Activated CD4-positive, alpha-beta T cell treated with anti-CD3 and anti-CD28 coated beads, Interleukin-2, amount 10 ng/mL, durations not matched to agents 24 days and 14 days (primary cell): ENCODE measurements at places on chromosomes 7 and 10. TPM values are rescaled to one million over a fixed set of nuclear protein-coding genes. Genes with fewer than 3 reads are reported as not detected.

DNA sequence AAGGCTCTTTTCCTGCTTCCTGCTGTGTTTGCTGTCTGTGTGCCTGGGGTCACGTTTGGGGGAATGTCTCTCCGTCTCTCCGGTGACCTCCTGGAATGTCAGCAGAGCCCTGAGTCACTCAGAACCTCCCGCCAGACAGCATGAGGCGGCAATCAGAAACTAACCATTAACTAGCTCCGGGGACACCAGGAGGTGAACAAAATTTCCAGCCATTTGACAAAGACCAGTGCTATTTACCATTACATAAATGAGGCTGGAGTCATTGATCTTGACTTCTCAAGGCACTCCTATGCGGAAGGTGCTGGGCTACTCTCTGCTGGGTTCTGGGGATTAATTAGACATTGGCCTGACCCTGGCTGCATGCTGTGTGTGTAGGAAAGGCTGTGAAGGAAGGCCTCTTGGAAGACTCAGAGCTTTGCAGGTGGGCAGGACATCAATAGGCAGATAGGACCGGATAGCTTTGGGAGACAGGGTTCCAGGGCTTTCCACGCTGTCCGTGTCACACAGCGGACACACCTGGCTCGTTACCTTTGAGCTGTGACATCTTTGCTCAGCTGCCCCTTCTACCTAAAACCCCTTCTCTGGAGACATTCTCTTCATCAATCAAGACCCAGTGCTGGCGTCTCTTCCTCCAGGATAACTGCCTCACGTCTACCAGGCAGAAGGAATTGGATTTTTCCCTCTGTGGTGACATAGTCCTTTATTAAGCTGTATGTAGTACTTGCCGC, 77.0 kb downstream of the PFKFB3 start:
- H3K27me3 ChIP-seq = no peaks in the 10 kb centered on the region
- no peak overlapping the region for H3K4me3 ChIP-seq
- H3K36me3 ChIP-seq = peaks cover 22% of the 10 kb centered on the region
- no peak overlapping the region for H3K27ac ChIP-seq

GATAD1 gene
- total RNA-seq = 21.4 and 22.1 TPM in 2 replicates

- peak; percentile 62 for DNase-seq
- H3K36me3 ChIP-seq = peaks cover 2% of the 10 kb centered on the region
- H3K27me3 ChIP-seq = peaks cover 39% of the 10 kb centered on the region
- H3K27ac ChIP-seq = peak within 1 kb of the TSS; percentile 96
- peaks cover 36% of the 10 kb centered on the region for H3K4me1 ChIP-seq
- H3K4me3 ChIP-seq = peak within 1 kb of the TSS; percentile 84
These were observed at the start of gene KAZALD1 for GRCh38 chr10:101061624-101062231. TSS of gene KAZALD1 (plus strand) at chr10:101061989. CDS start at chr10:101062593, 604 bp downstream.

SCIN gene
- not detected in 2 replicates for total RNA-seq

DNA sequence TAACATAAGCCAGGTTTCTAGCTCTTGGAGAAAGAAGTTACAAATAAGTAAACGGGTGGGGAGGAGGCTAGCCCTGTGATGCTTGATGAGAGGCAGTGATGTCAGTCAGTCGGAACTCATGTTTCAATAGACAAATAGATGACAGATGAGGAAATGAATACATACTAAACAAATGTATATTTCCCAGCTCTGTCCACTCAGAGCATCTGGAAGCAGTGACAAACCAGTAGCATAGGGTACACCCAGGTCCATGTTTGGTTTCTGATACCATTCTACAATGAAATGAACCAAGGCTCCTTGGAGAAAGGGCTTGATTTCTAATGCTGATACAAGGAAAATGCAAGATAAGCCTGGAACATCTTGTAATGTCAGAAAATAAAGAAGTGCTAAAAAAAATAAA, 30.6 kb downstream of the PODXL start:
- no peaks in the 10 kb centered on the region for H3K36me3 ChIP-seq
- no peak overlapping the region for H3K27ac ChIP-seq
- no peak overlapping the region for H3K4me3 ChIP-seq
- H3K27me3 ChIP-seq = peaks cover 19% of the 10 kb centered on the region
- peaks cover 13% of the 10 kb centered on the region for H3K4me1 ChIP-seq

PLXNA4 gene
- total RNA-seq = 0.54 and 0.70 TPM in 2 replicates

ACTR3C gene
- total RNA-seq = 7.9 and 11.7 TPM in 2 replicates

UPK3B gene
- 1.1 and 1.2 TPM in 2 replicates for total RNA-seq

GRCh38 chr7:155426543-155427410, 31.2 kb upstream of the EN2 start:
- H3K4me1 ChIP-seq = no peaks in the 10 kb centered on the region
- no peak overlapping the region for H3K4me3 ChIP-seq
- H3K36me3 ChIP-seq = no peaks in the 10 kb centered on the region
- no peak overlapping the region for H3K27ac ChIP-seq
- peaks cover 5% of the 10 kb centered on the region for H3K27me3 ChIP-seq

DNA sequence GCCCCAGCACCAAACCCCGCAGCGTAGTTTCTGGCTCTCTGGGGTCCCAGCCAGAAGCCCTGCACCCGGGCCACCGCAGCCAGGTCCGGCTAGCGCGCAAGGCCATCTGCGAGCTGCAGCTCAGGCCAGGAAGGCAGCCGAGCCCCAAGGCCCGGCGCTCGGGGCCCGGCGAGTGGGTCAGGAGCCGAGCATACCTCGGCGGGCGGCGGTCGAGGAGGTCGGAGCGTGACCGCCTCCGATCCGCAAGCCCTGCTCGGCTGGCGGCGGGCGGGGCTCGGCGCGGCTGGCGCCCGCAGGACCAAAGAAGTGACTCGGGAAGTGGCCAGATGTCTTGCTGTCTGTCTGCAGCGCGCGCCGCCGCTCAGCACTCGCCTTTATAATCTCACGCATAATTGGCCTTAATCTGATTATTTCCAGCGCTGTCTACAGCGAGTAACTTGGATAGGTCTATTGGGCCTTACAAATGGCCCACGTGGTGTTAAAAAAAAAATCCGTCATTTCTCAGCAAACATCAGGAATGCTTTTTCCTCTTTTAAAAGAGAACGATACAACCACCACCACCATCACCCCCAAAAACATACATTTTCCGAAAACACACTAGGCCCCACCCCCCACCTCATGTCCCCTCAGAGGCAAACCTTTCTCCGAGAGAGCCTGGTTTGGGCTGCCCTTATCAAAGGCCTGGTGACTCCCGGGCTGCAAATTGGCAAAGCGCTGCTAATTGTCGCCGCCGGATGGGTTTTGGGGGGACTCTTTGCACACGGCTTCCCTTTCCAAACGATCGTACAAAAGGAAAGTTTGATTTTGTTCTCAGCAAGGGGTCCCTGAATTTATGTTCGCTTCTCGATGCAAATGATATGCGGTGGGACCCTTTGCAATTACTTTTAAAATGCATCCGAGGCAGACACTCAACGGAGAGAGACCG, at the start of gene DRGX:
TSS of gene DRGX (minus strand) at position 349 of the 925 bp plus-strand sequence. CDS start 649 bp downstream, outside the sequence.
- peaks cover 80% of the 10 kb centered on the region for H3K27me3 ChIP-seq
- H3K27ac ChIP-seq = no peak within 1 kb of the TSS
- H3K36me3 ChIP-seq = no peaks in the 10 kb centered on the region
- peaks cover 2% of the 10 kb centered on the region for H3K4me1 ChIP-seq

DNA sequence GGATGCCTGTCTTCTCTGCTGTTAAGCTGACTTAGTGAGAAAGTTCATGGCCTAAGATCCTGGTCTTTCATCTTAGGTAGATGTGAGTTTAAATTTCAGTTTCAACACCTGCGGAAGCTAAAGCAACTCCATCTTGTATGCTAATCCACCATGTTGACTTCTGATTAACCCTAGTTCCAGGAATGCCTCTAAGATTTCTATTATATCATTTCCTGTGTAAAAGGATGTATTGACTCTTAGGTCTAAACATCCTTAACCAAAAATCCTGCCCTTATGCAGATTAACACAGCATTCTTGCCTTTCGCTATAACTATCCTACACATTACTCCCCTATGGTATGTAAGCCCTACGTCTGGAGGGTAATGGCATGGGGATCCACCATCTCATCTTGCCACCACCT, 94.4 kb upstream of the CCDC6 start:
- peaks cover 5% of the 10 kb centered on the region for H3K36me3 ChIP-seq
- peaks cover 16% of the 10 kb centered on the region for H3K4me1 ChIP-seq
- peak; percentile 57 for DNase-seq
- no peaks in the 10 kb centered on the region for H3K27me3 ChIP-seq
- H3K4me3 ChIP-seq = no peak overlapping the region

DNA sequence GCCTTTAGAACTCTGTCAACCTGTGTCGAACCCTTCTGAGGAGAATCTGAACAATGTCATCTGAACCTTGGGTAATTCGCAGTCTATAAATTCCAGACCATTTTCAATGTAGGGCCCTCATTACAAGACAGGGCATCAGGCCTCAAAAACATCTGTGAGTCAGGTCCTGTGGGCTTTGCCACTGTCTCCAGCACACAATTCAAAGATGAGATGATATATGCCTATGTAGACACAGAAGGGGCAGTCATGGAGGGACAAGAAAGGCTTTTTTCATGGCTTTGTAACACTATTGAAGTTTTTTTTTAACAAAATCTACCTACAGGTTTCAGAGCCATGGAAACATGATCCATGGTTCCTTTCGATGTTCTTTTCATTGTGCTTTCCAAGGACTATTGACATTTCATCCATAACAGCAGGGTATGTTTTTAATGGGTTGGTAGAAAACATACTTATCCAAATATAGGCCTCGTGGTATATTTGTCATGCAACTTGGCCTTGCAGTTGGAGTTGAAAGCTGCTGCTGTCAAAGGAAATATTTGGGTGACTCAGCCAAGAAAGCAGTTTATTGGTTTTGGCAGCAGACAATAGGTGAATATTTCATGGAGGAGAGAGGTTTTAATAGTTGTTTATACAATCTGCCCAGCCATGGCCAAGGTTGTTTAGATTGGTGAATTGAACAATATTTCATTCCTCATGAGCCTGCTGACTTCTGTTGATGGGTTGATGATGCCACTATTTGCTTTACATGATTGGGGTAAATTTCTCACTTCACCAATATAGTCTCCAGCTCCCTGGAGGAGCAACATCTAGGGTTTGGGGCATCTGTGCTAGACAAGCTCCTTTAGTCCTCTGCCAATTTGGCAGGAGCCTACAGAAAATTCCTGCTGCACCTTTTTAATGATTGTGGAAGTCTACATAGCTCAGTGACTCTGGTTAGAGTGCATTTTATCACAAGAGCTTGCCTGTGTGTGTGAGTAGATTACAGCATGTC, 158.4 kb upstream of the TMEM72 start:
- no peaks in the 10 kb centered on the region for H3K27me3 ChIP-seq
- no peak for DNase-seq
- H3K4me1 ChIP-seq = no peaks in the 10 kb centered on the region
- H3K36me3 ChIP-seq = no peaks in the 10 kb centered on the region
- H3K4me3 ChIP-seq = no peak overlapping the region

ZNF736 gene
- total RNA-seq = 18.7 and 22.6 TPM in 2 replicates

- no peaks in the 10 kb centered on the region for H3K27me3 ChIP-seq
- DNase-seq = no peak
- H3K36me3 ChIP-seq = peaks cover 11% of the 10 kb centered on the region
- H3K4me3 ChIP-seq = no peak overlapping the region
- H3K27ac ChIP-seq = no peak overlapping the region
These were observed 251.4 kb downstream of the MAD1L1 start for GRCh38 chr7:1981201-1981877.

PTF1A gene
- not detected in 2 replicates for total RNA-seq

GRCh38 chr7:129781928-129782817, 170.6 kb downstream of the UBE2H start:
- H3K27me3 ChIP-seq = peaks cover 68% of the 10 kb centered on the region
- H3K4me3 ChIP-seq = peak overlapping the region; percentile 73

DNA sequence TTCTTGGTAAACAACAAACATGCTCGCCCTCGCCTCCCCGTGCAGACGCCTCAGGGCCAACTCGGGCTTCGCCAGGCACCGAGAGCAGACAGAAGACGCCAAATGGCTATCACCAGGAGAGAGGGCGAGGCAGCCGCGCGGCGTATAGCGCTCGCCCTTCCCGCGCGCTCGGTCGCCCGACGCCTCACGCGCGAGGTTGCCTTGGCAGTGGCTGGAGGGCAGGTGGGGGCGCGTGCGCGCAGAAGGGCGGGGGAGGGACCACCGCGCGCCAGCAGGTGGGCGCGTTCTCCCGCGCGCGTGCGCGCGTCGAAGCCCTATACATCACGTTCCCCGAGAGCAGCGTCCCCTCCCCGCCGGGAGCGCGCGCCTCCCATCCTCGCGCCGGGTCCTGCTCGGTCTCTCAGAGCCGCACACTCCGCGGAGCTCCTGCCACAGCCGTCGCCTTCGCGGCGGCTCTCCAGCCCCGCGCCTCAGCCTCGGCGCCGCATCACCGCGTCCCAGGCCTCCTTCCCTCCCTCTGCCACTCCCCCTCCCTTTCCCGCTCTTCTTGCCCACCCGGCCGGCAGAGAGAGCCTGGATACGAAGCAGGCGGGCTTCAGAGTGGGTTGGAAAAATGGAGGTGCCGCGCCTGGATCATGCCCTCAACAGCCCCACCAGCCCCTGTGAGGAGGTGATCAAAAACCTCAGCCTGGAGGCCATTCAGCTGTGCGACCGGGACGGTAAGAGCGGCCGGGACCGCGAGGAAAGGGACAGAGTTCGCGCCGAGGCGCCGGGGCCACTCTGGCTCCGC, at the start of gene PHYHIPL:
TSS of gene PHYHIPL (plus strand) at position 403 of the 790 bp plus-strand sequence. CDS start at position 614, 211 bp downstream.
- peaks cover 16% of the 10 kb centered on the region for H3K27me3 ChIP-seq
- no peak within 1 kb of the TSS for H3K27ac ChIP-seq
- H3K4me3 ChIP-seq = no peak within 1 kb of the TSS
- no peak for DNase-seq

GRCh38 chr10:96446966-96447596, 66.6 kb downstream of the TLL2 start:
- no peak for DNase-seq
- H3K36me3 ChIP-seq = no peaks in the 10 kb centered on the region
- H3K27ac ChIP-seq = no peak overlapping the region
- H3K4me3 ChIP-seq = no peak overlapping the region
- H3K27me3 ChIP-seq = no peaks in the 10 kb centered on the region
